ENCODE measurements at places on chromosomes 13 and 19.

- DNase-seq = no peak
Measured at GRCh38 chr19:51090471-51090870, 7.8 kb upstream of the KLK14 start.

GRCh38 chr13:112451512-112452379, 75.6 kb downstream of the SPACA7 start:
- no peak for DNase-seq

GRCh38 chr19:30174791-30175190, 197.4 kb upstream of the ZNF536 start:
- DNase-seq = no peak

GRCh38 chr13:31912647-31913401, 118.8 kb upstream of the FRY start:
- no peak for DNase-seq

GRCh38 chr19:51799034-51799773, 4.2 kb downstream of the FPR3 start:
- no peak for DNase-seq

DNA sequence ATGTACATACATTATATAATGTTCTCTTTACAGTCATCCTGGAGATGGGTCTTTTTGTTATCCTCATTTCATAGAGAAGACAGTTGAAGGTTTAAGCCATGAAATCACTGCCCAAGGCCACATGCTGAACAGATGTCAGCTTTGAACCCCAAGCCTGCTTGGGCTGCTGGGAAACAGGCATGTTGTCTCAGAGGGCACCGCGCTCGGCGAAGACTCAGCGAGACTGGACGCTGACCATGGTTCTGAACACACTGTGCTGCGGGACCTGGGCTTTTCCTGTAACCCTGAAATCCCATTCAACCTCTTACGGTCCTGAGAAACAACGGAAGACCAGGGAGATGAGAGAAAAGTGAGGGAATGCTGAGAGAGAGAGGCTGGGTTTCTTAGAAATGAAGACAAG, 27.3 kb downstream of the LRFN3 start:
- no peak for DNase-seq

GRCh38 chr19:16751701-16752100, 32.1 kb downstream of the NWD1 start:
- no peak for DNase-seq

DNA sequence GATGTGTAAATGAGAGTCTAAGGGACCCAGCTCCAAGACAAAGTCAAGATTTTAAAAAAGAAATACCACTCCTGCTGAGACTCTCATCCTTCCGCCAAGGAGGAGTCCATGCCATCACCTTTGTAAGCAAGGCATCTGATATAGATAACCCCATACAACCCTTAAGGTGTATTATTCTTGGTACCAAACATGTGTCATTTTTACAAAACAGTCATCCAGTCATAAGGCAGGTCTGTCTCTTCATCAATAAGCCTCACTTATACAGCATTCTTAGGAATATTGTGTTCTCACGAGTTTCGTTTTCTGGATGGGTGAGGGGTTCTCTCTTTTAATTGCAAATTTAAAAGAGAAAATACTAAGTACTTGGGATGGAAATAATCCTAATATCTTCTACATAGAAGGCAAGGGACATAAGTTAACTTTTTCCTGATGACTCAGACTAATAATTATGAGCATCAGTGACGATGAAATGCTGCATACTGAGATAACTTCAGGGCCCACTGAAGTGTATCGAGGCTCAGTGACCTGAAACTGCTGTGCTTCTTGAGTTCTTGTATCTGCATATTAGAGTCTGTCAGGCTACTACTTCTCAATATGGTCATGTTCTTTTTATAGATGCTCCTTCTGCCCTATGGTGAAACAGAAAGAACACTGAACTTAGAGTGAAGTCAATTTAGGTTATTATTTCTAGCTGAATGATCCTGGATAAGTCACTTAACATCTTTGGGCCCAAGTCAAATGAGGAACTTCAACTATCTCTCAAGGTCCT, 166.6 kb downstream of the KLF12 start:
- no peak for DNase-seq

DNA sequence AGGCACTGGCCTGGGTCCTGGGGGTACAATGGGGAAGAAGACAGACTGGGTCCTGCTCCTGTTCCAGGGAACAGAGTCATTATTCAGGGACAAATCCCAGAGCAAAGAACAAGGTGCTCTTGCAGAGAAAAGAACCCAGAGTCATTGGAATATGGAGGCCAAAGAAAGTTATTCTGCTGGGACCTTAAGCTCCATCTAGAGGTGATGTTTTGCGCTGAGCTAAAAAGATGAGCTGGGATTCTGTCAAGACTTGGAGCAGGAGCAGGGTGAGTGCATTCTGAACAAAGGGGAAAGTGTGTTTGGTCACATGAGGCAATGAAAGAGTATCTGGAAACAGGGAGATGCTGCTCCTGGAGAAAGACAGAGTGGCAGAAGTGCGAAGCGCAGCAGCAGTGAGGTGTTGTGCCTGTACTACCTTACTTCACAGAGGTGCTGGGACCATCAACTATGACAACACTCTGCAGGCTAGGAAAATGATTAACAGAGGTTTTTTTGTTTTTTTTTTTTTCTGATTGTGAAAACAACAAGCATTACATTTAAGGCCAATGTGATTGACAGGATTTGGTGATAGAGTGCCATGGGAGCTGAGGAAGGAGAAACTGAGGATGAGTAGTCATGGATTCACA, 95.3 kb upstream of the TNFSF11 start:
- no peak for DNase-seq

DNA sequence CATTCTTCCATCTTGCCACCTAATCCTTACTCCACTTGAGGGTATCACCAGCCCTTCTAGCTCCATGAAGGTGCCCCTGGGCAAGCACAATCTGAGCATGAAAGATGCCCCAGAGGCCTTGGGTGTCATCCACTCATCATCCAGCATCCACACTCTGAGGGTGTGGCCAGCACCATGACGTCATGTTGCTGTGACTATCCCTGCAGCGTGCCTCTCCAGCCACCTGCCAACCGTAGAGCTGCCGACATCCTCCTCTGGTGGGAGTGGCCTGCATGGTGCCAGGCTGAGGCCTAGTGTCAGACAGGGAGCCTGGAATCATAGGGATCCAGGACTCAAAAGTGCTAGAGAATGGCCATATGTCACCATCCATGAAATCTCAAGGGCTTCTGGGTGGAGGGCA, 3.1 kb upstream of the KLK3 start:
- no peak for DNase-seq

GRCh38 chr13:110232142-110232541, 74.8 kb downstream of the COL4A1 start:
- no peak for DNase-seq

- DNase-seq = no peak
Measured at GRCh38 chr13:67632590-67632989, 402.5 kb upstream of the PCDH9 start.

- DNase-seq = no peak
Measured at GRCh38 chr19:52613299-52613906, 24.8 kb downstream of the ZNF83 start.

- no peak for DNase-seq
Measured at GRCh38 chr13:73467125-73467524, 408.3 kb downstream of the KLF5 start.

- no peak for DNase-seq
Measured at GRCh38 chr13:94154367-94154766, 325.1 kb downstream of the DCT start.

GRCh38 chr13:81388400-81388799, 1047.5 kb upstream of the SPRY2 start:
- DNase-seq = no peak

DNA sequence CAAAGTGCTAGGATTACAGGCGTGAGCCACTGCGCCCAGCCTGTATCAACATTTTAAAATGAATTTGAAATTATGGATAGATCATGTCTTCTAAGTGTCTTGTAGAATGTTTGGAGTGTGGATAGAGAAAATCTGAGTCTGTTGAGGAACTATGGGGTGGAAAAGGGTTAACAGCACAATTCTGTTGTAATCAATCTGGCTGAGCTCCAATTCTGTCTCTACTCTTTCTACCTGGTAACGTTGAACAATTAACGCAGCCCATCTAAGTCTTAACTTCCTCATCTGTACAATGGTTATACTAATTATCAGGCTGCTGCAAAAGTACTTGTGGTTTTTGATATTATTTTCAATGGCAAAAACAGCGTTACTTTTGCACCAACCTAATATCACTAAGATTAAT, 4.1 kb downstream of the FPR2 start:
- DNase-seq = no peak

GRCh38 chr19:42280815-42281145, 11.7 kb downstream of the CIC start:
- DNase-seq = no peak

DNA sequence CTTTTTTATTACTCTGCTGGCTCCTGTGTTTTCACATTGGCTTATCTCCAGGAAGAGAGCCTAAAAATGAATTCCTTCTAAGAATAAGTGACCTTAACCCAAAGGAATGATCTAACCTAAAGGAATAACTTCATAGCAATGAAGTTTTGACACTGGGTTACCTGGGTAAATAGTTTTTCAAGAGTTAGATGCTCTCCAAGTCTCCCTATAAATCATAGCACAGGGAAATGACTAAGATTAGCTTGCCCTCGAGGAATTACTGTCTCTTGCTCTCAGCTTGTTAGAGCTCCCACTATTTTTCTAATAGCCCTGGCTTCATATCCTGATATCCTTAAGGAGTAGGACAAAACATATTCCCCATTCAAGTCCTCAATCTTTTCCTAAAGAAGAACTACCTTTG, 66.3 kb downstream of the SPRY2 start:
- no peak for DNase-seq

GRCh38 chr13:50126993-50127725, 111.9 kb downstream of the KCNRG start:
- no peak for DNase-seq

GRCh38 chr19:1883784-1884183, 1.5 kb downstream of the ABHD17A start:
- DNase-seq = no peak

GRCh38 chr19:28520998-28521568, 691.9 kb downstream of the UQCRFS1 start:
- no peak for DNase-seq

DNA sequence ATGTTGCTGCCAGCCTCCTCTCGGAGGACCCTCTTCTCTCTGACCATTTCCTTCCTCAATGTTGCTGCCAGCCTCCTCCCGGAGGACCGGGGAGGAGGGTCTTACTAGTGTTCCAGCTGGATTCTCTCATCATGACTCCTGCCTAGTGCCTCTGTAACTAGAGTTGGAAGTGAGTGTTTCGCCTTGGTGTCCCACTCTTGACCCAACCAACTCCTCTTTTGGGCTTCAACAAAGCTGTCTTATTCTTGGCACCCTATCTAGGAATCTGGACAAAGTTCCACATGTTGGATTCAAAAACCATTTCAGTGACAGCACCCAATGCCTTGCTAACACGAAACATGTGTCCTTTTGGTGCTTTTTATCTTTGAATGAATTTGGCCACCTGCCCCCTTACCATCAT, 165.4 kb downstream of the GPC5 start:
- no peak for DNase-seq

DNA sequence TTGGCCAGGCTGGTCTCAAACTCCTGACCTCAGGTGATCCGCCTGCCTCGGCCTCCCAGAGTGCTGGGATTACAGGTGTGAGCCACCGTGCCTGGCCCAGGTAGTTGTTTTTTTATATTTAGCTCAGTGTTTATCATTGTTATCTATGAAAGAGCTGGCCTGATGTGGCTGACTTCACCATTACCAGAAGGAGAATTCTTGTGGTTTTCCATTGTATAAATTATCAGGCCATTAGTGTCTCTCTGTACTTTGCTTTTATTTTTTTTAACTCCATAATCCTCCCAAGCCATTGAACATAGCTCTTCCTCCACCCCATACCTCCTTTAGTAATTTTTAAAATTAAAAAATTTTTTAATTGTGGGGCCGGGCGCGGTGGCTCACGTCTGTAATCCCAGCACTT, 24.2 kb downstream of the CERS4 start:
- DNase-seq = no peak

GRCh38 chr19:11659612-11660011, 62.3 kb downstream of the ZNF627 start:
- DNase-seq = no peak

- DNase-seq = no peak
Measured at GRCh38 chr13:61880578-61881283, 465.1 kb upstream of the PCDH20 start.

DNA sequence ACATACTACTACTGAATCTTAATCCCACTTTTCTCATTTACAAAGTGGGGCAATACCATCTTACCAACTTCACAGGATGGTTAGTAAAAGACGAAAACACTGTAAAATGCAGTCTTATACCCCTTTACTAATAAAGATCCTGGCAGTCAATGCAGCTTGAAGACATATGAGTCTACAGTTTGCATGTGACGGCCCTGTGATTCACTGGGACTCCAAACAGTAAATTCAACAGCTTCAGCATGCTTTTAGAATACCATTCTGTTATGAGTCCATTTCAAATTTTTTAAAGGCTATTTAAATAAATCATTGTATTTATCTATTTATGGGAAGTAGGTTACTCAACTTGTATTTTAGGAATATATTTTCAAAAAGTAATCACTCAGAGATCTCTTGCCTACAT, 629.1 kb downstream of the LIG4 start:
- no peak for DNase-seq

- no peak for DNase-seq
Measured at GRCh38 chr13:105928048-105928447, 607.4 kb downstream of the EFNB2 start.

DNA sequence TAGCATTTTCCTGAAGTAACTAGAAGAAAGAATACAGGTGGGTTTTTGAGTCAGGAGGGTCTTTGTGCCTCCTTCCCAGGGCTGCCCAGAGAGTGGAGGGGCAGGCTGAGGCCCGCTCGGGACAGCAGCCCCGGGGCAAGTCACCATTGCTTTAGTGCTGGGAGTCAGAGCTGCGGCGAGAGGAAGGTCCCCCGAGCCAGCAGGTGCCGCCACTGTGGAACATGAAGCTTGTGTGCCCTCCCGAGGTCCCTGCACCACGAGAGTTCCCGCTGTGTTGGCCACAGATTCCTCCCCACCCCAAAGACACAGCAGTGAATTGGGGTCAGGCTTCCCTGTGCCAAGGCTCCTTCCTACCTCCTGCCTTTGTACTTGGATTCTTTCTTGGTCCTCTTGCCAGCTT, 50.9 kb upstream of the TEX29 start:
- no peak for DNase-seq

GRCh38 chr19:46840498-46840942, 10.1 kb downstream of the AP2S1 start:
- DNase-seq = no peak

Data from NK-92 treated with Interleukin-12 subunit alpha and Interleukin-12 subunit beta, amount 100 ng/mL, for 24 hours (cell line).